Posterior vena cava (tissue), 2 donors: ENCODE measurements at places on chromosomes 7 and 10. TPM values are rescaled to one million over a fixed set of nuclear protein-coding genes. Genes with fewer than 3 reads are reported as not detected.

Gene FOXK1
- 30.5 TPM for total RNA-seq

Gene MYO1G
- total RNA-seq: 6.3 TPM

Gene SEMA3E
- 1.9 TPM for total RNA-seq

Gene CYP26A1
- not detected for total RNA-seq

Gene DRGX
- not detected for total RNA-seq

Gene MYL10
- not detected for total RNA-seq

Gene VPS37D
- total RNA-seq: 2.0 TPM

Gene CALHM1
- total RNA-seq: not detected

Gene CALY
- not detected for total RNA-seq

Gene SOSTDC1
- total RNA-seq: not detected

Gene CRTAC1
- total RNA-seq: 22.9 TPM

Gene RELN
- 5.0 TPM for total RNA-seq

Gene MBLAC1
- total RNA-seq: 1.7 TPM

Gene CDH23
- total RNA-seq: 43.0 TPM

Gene LIPM
- not detected for total RNA-seq

Gene LRRC4
- 7.3 TPM for total RNA-seq

Gene BAG3
- 52.6 TPM for total RNA-seq

Gene AKR1D1
- not detected for total RNA-seq

Gene SPDYE9
- not detected for total RNA-seq

Gene MTURN
- total RNA-seq: 61.7 TPM

Gene SFTPA1
- 0.83 TPM for total RNA-seq

Gene FAM131B
- total RNA-seq: 1.1 TPM

Gene CACNA2D1
- 34.3 TPM for total RNA-seq

Gene LSM8
- 23.4 TPM for total RNA-seq

Gene ELMO1
- total RNA-seq: 46.7 TPM
